ENCODE measurements at places on chromosomes 1 and 21.

GRCh38 chr1:230392536-230392909 lies 33.6 kb downstream of the PGBD5 start:
- DNase-seq: no peak

DNA sequence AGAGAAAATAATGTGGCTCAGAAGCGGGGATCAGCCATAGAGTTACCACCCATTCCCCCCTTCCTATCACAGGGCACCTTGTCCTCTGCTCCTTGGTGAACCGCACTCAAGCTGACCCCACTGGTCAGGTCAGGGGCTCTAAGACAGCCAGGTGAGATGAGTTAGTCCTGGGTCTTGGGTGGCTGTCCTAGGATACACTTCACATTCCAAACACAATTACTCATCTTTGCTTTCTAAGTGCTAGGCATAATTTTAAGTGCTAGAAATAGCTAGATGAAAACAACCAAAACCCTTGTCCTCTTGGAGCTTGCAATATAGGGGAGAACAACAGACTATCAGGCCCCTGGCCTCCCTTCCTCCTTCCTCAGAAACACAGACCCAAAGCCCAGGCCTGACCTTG lies 7.8 kb upstream of the MUTYH start:
- no peak for DNase-seq

DNA sequence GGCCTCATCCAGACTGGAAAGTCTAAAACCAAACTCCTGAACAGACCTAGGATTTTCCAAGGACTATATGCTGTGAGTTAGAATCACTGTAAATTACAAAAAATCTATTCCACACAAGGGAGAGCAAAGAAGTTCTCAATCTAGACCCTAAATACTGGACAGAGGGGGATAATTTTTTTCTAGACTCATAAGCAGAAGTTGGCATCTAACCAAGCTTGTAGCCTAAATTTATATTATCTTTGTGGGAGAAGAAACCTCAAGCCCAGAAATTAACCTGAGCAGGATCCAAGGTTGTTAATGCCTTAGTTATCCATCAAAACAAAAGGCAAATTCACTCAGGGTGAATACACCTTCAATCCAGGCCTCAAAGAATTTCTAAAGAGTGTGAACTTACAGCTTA lies 290.2 kb downstream of the SMYD3 start:
- no peak for DNase-seq

DNA sequence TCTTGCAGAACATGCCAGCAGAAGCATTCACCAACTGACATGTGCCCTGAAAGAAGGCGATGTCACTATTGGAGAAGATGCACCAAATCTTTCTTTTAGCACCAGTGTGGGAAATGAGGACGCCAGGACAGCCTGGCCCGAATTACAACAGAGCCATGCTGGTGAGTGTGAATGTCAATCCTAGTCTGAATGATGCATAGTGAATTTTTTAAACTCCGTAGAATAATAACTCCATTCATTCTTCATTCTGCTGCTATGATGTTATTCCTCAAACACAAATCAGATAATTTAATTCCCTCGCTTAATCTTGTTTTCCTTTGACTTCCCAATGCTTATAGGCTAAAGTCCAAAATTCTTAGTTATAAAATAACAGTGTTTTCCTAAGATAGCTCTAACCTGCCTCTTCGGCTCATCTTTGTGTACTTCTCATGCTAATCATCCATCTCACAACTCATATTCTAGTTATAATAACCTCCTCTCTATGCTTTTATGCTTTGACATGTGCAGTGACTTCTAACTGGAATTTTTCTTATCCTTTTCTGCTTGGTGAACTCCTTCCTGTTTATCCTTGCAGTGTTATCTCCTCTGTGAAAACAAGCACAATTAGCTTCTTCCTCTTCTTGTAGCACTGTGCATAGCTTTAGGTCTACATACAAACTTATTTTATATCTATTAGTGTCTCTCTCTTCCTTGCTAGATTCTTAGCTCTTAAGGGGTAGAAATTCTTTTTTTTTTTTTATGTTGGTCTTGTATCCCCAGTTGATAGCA lies 14.4 kb downstream of the SDCCAG8 start:
- DNase-seq: no peak

DNA sequence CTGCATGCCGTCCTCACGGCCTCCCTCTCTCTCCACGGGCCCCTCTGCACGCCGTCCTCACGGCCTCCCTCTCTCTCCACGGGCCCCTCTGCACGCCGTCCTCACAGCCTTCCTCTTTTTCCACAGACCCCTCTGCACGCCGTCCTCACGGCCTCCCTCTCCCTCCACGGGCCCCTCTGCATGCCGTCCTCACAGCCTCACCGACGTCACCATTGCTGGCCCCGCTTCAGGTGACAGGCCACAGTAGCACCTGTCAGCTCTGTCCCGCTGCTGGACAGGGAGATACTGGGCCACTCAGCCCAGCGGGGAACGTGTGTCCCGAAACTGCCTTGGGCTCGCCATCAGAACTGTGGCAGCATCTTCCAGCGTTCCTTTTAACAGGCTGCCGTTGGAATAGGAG lies 82.8 kb upstream of the COL6A1 start:
- DNase-seq: no peak
